ENCODE measurements at places on chromosomes 3 and 15.
A peak's percentile ranks its signal among the peaks of the same experiment; 100 is the strongest.

GRCh38 chr15:66102563-66103292 lies 150.8 kb downstream of the MEGF11 start:
- no peak for DNase-seq

GRCh38 chr3:122942937-122943827 lies 84.4 kb downstream of the SEMA5B start:
- peak; percentile 27 for DNase-seq

DNA sequence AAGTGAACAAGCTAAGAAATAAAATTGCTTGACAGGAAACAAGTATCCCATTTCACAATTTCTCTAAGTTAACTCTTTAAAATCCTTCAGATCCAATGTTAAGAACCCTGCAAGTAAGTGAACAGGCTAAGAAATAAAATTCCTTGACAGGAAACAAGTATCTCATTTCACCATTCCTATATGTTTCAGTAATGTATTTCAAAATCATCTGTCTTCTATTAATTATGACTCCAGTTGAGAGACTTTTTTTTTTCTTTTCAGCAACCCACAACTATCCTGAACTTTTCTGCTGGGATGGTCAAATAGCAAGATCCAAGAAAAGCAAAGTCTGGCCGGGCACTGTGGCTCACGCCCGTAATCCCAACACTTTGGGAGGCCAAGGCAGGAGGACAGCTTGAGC lies 2.4 kb upstream of the SLC12A6 start:
- no peak for DNase-seq

DNA sequence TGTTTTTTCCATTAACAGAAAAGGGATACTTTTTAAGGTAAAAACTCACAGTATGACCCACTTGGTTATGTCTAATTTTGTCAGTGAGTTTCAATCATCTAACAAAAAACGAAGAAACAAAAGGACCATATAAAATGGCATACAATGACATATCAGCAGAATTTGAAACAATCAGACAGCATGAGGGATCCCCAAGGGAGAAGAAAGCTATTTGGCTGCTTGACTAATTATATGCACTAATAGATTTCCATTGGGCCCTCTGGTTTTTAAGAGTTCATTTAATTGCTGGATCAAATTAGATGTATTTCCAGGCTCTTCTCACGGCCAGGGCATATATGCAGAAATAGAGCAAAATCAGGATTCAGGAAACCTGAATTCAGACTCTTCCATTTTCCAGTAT lies 376.4 kb upstream of the GBE1 start:
- DNase-seq = no peak

- DNase-seq = peak; percentile 37
Observed at GRCh38 chr3:179450901-179451264, 387 bp downstream of the GNB4 start.

DNA sequence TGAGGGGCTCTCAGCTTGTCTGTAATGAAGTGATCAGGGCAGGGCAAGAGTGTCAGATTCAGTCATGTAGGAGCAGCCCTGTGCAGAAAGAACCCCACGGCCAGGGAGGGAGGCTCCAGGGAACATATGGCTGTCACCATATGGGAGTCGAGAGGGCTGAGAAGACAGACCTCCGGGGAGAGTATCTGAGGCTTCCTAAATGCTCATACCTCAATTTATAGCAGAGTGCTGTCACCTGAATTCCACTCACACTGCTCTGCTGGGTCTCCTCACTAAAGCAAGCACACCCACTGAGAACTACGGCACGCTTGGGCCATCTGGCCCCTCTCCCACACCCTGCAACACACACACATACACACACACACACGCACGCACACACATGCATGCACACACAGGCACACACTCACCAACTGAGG lies 92.3 kb upstream of the TJP1 start:
- no peak for DNase-seq

- peak; percentile 50 for DNase-seq
Observed at GRCh38 chr15:40470423-40471104, at the start of gene CHST14. CHST14 (plus strand) TSS chr15:40470984; CDS start chr15:40471214, 230 bp downstream.

DNA sequence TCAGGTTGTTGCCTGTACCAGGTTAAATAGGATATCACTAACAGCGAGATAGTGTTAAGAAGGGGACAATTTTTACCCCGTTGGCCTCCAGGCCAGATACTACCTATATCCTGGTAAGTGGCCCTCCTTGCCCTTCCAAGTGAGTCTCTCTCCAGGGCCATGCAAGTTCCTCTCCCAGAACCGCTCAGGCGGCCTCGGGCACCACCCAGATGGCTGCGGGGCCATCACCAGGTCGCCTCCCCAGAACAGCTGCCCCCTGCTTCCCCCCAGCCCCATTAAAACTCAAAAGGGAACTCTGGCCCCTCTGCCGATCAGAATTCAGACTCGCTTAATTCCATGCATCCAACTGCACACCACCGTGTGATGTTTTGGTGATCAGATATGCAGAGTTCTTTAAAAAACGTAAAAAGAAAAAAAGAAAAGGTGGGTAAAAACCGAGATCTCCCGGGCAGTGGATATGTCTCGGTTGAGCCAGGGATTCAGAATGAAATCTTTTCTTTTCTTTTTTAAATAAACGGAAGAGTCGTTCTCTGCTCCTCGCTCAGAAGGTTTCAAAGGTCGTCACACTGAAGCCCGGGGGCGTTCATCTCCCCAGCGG lies 1.9 kb upstream of the TRIM71 start:
- DNase-seq = no peak

DNA sequence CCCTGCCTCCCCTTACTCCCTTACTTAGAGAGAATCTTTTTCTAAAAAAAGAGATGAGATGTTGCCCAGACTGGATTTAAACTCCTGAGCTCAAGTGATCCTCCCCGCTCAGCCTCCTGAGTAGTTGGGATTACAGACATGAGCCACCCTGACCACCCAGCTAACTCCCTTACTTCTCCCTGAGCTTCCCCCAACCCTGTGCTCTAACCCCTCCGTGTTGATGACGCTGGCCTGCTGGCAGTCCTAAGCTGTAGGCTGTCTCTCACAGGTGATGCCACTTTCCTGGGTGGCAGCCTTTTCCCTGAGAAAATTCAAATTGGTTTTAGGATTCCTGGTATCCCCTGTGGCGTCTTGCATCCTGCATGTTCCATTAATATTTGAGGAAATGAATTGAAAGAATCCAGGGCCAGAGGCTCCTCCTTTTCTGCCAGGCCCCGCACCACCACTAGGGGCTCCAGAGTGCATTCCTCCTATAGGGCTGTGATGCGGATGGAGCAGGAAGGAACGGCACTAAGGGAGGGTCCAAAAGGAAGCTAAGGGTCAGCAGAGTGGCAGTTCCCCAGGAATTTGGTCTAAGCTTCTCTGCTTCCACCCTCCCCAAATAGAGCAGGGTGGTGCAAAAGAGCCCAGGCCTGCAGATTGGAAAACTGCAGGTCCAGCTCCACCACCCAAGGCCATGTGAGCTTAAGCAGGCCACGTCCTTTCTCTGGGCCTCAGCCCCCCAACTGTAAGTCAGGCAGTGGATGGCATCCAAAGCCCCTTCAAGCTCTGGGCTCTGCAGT lies 101.1 kb downstream of the DAPK2 start:
- DNase-seq = peak; percentile 18

- no peak for DNase-seq
Observed at GRCh38 chr3:43019006-43019809, 40.1 kb downstream of the GASK1A start.

- DNase-seq = no peak
Observed at GRCh38 chr15:84947947-84948830, 33.5 kb upstream of the PDE8A start.

- DNase-seq = no peak
Observed at GRCh38 chr3:24388159-24388558, 106.5 kb downstream of the THRB start.

GRCh38 chr3:111260878-111261277 lies 189.3 kb downstream of the NECTIN3 start:
- no peak for DNase-seq

DNA sequence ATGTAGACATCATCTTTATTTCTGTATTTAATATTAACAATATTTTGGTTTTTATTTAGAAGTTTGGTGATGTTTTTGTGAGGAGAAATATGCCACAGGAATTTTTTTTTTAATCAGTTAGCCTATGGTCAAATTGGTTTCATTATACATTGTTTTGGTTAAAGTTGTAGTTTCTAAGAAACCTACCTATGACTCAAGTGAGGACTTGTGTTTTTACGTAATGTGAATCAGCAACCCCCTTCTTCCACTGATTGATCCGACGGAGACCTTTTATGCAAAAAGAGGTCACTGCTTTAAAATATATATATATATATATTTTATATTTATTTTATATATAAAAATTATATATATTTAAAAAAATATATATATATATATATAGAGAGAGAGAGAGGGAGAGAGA lies 698.1 kb downstream of the FHIT start:
- DNase-seq = no peak

- no peak for DNase-seq
Observed at GRCh38 chr3:139846729-139847128, 88.3 kb upstream of the CLSTN2 start.

GRCh38 chr3:127915115-127915936 lies at the start of gene KBTBD12:
KBTBD12 (plus strand) TSS chr3:127915232; CDS start chr3:127923062, 7,830 bp downstream.
- no peak for DNase-seq

DNA sequence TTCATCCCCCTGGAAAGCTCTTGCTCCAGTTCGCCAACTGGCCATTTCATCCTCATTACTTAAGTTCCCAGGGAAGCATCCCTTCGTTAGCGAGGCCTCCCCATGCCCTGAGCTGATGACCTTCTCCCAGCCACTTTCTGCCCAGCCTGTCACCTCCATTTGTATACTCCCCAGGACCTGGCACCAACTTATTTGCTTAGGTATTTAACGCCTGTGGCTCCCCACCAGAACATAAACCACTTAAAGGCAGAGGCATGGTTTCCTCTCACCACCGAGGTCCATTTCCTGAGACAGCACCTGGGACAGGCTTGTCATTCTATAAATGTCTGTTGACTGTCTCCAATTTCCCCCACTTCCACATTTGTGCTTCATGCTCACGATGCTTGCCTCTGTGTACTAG lies 189.0 kb downstream of the ZNF621 start:
- no peak for DNase-seq

DNA sequence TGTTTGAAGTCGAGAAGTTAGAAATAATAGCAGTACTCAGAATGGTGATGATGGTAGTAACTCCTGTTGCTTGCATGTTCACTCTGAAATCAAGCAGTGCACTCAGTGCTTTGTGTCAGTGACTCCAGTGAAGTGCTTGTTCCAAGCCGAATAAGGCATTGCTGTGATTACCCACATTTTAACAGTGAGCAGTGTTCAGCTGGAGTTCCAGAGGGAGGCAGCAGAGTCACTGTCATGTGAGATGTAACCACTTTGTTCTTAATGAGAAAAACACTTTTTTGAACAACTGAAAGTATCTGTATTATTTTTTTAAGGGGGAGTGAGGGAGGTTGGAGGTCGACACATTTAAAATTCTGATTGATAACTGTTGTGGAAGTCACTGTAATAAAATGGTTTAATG lies 3.7 kb downstream of the MDFIC2 start:
- no peak for DNase-seq

GRCh38 chr3:131804565-131805133 lies 230.2 kb downstream of the CPNE4 start:
- no peak for DNase-seq

GRCh38 chr15:88810446-88810845 lies 7.2 kb downstream of the ACAN start:
- DNase-seq = no peak

- DNase-seq = no peak
Observed at GRCh38 chr3:94009608-94010007, 18.8 kb downstream of the STX19 start.

- no peak for DNase-seq
Observed at GRCh38 chr3:9420850-9421549, 23.6 kb downstream of the SETD5 start.

DNA sequence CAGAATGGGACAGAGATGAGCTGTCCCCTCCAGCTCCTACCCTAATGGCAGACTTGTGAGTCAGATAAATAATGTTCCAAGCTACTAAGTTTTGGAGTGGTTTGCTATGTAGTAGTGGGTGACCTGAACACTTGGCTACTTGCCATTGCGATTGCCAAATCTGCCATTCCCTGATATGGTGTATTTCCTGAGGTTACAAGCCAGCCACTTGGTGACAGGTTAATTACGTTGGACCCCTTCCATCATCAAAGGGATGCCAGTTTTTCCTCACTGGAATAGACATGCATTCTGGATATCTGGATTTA lies 33.6 kb downstream of the MORF4L1 start:
- DNase-seq = no peak

DNA sequence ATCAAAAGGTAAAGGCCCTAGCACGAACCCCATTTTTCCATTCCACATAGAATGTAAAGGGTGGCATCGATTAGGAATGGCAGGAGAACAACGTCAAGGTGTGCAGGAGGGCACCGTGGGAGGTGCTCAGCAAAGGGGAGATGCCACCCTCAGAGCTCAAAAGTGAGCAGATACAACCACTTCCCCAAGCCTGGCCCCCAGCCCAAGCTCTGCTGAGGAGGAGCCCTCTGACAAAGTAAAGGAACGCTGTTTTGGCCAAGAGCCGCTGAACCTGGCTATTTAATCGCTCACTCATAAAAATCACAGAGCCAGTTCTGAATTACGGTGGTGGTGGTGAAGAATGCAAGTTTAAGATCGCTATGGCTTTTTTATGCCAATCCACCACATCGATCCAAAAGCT lies 12.4 kb downstream of the GNB5 start:
- DNase-seq = no peak

GRCh38 chr3:126034481-126035361 lies 49.2 kb downstream of the SLC41A3 start:
- DNase-seq = no peak

GRCh38 chr3:128322030-128323022 lies 144.4 kb downstream of the DNAJB8 start:
- peak; percentile 57 for DNase-seq

DNA sequence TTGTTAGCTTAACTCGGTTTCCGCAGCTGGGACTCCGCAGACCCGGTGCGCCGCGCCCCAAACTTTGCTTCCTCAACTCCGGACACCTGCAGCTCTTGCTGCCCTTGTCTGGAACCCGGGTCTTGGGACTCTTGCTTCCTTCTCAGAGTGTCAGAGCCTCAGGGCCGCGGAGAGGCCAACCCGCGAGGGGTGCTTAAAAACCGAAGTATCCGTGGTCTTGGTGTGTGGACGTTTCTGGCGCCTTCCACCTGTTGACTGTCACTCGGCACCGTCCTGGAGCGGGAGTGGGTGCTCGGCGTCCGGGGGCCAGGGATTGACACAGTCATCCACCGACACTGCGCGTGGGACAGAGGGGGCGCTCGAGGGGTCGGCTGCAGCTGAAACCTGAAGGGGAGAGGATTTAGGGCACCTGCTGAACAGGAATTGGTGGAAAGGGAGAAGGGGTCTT lies 386 bp downstream of the SQOR start:
- DNase-seq = peak; percentile 72

DNA sequence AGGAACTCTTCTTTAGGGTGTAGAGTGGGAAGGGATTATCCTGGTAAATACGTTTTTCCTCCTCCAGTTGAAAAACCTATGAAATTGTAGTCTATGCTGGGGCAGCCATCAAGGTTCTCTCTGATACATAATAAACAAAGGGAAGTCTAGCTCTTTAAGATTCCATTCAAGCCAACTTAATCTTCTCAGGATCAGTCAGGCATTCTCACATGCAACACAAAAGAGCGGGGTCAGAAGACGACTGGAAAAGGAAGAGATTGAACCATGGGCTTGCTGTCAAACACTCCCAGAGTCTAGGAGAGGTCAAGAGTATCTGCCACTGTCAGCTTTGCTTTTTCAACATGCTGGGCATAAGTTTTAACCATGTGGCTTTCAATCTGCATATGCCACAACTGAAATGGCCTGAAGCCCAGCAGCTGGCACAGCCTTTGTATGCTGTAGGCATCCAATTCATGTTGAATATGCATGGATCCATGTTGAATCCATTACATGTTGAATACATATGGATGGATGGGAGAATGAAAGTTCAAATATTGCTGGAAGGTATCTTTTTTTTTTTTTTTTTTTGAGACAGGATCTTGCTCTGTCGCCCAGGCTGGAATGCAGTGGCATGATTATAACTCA lies 8.5 kb downstream of the TRAT1 start:
- no peak for DNase-seq

GRCh38 chr3:144229330-144229729 lies 257.7 kb downstream of the DIPK2A start:
- DNase-seq = no peak
